ENCODE measurements at places on chromosomes 6 and 20. TPM values are rescaled to one million over a fixed set of nuclear protein-coding genes. Genes with fewer than 3 reads are reported as not detected.

The CYP24A1 gene
- not detected for total RNA-seq

The MYO6 gene
- total RNA-seq = 26.5 TPM

The JAG1 gene
- total RNA-seq = 94.2 TPM

The C6orf15 gene
- not detected for total RNA-seq

The COL11A2 gene
- total RNA-seq = 0.26 TPM

The VWA7 gene
- 0.09 TPM for total RNA-seq

The CDH26 gene
- total RNA-seq = 0.87 TPM

The HLA-DPA1 gene
- total RNA-seq = 4.6 TPM

The NFATC2 gene
- 3.3 TPM for total RNA-seq

The SLC17A1 gene
- not detected for total RNA-seq

The HLA-DOB gene
- total RNA-seq = not detected

The COX4I2 gene
- not detected for total RNA-seq

The ZNF133 gene
- total RNA-seq = 14.5 TPM

The E2F1 gene
- total RNA-seq = 1.6 TPM

The FAXC gene
- 0.65 TPM for total RNA-seq

The ASCC3 gene
- total RNA-seq = 49.8 TPM

The FAM217A gene
- total RNA-seq = not detected

The CEP162 gene
- total RNA-seq = 7.0 TPM

The DEFB123 gene
- not detected for total RNA-seq

Measured in dermis lymphatic vessel endothelial cell (primary cell).